ENCODE measurements at places on chromosomes 16 and 17.

DNA sequence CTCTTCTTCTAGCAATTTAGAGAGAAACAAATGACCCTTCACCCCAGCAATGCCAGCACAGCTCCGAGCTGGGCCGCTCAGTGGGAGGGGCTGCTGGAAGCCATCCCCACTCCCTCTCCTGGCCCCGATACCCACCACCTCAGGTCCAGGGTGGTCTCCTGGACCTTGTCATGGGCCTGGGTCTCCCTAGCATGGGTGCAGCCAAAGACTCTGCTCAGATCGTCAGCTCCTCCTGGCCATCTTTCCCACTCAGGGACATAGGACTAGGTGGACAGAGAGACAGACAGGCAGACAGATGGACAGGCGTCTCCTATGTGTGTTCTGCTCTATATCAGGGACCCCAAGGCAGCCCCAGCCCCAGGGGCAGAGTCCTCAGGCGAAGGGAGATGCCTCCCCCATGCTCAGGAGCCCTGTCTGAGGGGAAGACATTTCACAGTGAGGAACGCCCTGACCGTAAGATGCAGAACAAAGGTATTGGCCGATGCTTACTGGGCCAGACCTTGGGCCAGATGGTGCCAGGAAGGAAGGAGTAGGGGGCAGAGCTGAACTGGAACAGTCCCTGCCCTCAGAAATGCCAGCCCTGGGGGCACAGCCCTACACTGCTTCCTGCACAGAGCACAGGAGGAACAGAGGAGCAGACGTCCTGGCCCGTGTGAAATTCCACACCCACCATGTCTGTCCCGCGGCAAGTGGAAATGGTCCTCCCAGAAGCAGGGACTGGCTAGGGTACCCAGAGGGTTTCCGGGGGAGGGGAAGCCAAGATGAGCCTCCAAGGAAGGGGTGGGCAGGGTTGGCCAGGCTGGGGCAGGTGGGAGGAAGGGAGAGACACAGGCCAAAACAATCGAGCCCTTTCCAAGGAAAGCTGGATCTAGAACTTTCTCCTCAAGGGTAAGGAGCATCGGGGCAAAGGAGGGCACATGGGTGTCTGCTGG is 13.0 kb downstream of the PITPNM3 start:
- no peak for DNase-seq

DNA sequence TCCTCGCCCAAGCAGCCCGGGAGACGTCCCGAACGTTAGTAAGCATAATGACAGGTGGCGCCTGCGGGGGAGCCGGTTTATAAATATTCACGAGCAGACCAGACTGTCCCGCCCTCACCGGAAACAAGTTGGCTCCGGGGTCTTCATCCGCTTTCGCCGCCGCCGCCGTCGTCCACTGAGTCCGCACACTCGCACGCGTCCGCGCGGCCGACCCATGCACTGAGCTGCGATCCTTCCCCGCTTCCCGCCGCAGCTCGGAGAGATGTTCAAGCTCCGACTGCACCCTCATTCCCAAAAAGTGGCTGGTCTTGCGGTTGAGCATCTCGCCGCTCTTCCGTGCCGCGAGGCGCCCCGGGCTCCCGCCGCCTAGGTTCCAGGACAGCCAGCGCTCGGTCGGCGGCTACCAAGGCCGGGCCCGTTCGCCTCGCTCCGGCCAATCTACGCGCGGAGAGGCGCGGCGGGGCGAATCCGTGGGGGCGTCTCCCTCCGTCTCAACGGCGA is 385 bp downstream of the CFAP119 start:
- no peak for DNase-seq

DNA sequence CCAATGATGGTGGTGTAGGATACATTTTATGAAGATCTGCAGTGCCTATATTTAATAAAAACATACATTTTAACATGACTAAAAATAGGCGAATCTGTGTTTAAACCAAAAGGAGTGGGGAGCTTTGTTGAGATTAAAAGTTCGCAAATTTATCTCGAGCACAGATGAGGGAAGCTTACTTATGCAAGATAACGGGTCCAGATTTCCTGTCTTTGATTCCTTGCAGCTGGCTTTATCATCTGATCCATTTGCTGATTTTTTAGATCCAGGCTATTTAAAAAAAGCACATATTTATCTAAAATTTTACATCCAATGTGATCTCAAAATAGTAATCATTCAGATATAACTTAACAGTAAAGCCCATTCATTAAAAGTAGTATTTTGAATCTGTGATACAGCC is 57.0 kb upstream of the INTS2 start:
- no peak for DNase-seq

DNA sequence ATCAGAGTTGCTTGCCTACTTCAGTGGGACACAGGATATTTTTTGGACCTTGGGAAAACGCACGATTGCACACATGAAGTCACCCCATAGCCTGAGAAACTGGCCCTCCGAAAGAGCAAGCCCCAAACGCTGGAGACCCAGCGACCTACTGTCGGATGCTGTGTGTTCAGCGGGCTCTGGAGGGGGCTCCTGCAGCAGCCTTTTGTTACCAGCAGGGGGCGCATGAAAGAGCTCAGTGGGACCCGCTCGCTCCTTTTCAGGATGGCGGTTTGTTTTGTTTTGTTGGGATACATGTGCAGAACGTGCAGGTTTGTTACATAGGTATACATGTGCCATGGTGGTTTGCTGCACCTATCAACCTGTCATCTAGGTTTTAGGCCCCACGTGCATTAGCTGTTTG is 28.4 kb downstream of the MYH3 start:
- no peak for DNase-seq

DNA sequence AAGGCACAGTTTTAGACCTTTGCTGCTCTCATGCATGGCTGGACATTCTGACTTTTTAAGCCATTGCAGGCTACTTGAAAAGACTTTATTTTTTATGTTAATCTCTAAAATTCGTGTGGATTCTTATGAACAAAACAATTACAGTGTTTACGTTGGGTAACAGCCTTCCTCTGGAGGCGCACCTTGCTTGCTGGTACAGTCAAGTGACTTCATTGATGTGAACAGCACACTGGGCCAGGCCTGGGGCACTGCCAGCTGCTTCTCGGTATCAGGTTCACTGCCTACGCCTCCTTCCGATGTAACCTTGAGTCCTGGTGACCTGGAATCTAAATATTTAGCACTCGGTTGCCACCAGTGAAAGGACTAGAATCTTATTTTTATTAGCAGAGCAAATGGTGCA is 27.8 kb downstream of the MARCHF10 start:
- peak; percentile 40 for DNase-seq

- no peak for DNase-seq
Observed at GRCh38 chr17:16322636-16323035, 30.6 kb downstream of the CENPV start.

- DNase-seq, result no peak
Observed at GRCh38 chr16:81607006-81607405, 162.4 kb downstream of the CMIP start.

- DNase-seq, result no peak
Observed at GRCh38 chr16:81665588-81665987, 113.5 kb upstream of the PLCG2 start.
